ENCODE measurements at places on chromosomes 16 and 17.
A peak's percentile ranks its signal among the peaks of the same experiment; 100 is the strongest.

DNA sequence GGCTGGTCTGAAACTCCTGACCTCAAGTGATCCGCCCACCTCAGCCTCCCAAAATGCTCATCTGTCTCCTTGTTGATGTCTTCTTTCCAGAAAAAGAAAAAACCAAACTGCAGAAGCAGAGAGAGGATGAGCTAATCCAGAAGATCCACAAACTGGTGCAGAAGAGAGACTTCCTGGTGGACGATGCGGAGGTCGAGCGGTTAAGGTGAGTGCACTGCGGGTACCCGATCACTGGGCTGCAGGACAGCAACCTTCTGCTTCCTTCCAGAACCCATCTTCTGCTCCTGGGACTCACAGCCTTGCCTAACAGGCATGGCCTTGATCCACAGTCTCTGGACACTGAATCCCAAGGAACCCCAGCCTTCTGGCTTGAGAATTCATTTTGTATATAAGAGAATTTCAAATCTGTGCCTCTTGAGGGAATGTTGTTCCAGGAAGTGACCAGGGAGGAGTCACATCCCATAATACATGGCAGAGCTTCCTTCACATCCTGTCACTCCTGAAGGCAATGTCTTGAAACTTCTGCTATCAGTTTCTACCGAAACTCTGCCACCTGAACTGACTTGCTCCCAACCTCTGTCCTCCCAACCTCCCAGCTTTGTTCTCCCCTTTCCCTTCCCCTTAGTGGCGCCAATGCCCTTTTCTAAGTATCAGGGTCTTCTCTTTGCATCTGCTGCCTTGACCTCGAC is 61.7 kb downstream of the MARF1 start:
- no peak for DNase-seq

GRCh38 chr17:78141437-78142118 is 4.6 kb upstream of the C17orf99 start:
- no peak for DNase-seq

DNA sequence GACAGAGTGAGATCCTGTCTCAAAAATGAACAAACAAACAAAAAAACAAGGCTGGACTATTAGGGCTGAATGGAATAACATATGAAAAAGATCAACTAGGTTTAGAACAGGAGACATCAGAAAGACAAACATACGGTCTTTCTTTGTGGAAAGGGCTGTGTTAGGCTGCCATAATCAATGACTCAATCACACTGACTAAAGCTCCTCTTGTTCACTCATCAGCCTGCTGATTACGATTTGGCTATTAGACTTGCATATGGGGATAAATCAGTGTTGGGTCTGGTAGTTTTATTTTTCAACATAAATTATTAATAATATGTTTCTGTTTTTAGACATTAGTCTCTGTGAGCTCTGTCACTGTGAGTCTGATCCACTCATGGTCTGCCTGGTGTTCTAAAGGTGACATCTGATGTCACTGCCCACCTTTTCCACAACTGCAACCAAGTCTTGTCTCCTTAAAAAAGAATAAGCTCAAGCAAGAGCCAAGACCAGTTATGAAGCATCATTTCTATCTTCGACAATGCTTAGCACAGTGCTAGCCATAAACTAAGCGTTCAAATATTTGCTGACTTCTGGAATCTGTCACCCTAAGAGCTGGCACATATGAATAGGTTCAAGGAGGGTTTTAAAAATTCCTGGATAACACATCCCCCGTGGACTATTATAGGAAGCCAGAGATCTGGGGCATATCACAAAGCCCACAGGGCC is 10.2 kb downstream of the CFAP20 start:
- DNase-seq = no peak

GRCh38 chr16:31113121-31114120 is 4.0 kb upstream of the KAT8 start:
- DNase-seq = no peak

DNA sequence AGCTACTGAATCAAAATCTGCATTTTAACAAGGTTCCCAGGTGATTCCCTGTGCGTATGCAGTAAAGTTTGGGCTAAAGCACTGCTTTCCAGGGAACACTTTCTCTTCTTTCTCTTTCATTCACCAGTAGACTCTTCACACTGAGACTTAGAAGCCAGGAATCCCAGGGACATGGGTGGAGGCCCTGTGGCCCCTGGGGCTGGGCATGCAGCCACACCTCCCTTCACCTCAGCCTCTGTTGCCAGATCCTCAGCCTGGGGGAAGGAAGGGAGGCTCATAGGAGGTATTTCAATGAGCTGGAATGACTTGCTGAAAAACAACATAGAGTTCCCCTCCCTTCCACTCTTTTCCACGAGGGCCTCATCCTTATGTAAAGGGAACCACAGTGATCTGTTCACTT is 1.2 kb downstream of the G6PC3 start:
- no peak for DNase-seq

DNA sequence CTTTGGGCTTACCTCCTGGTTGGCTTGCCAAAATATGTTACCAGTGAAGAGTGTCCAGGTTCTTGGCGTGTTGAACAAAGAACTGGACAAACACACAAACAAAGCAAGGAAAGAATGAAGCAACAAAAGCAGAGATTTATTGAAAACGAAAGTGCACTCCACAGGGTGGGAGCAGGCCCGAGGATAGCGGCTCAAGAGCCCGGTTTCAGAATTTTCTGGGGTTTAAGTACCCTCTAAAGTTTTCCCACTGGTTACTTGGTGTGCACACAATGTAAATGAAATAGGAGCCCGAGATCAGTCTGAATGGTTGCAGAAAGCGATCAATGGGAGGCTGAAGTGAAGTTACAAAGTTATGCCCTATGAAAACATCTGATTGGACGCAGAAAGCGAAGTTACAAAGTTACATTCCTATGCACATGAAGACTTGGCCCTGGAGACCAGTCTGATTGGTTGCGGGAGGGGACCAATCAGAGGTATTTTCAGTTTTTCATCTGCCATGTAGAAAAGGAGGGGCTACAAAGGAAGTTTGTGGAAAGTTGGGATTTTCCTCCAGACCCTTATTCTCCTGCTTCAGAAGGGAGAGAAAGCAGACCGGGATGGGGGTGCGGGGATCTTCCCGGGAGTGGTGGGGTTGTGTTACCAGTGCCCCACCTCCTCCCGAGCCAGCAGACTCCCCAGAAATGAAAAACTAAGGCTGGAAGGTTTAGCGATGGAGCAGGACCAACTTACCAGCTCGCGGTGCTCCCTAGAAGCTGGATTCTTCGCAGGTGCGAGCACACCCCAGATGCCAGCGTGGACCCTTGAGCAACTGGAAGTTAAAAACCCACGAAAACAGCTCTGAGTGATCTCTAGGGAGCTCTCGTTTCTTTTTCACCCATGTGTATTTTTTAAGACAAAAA is at the start of gene SLFN12:
Gene SLFN12 (minus strand): TSS at position 325 of the 899 bp plus-strand sequence. CDS start 9,472 bp downstream, outside the sequence.
- DNase-seq = peak; percentile 81

GRCh38 chr16:1691276-1691675 is 13.2 kb downstream of the JPT2 start:
- DNase-seq = no peak

- DNase-seq = no peak
These were observed 959.1 kb downstream of the CDH11 start for GRCh38 chr16:64162613-64163375.

DNA sequence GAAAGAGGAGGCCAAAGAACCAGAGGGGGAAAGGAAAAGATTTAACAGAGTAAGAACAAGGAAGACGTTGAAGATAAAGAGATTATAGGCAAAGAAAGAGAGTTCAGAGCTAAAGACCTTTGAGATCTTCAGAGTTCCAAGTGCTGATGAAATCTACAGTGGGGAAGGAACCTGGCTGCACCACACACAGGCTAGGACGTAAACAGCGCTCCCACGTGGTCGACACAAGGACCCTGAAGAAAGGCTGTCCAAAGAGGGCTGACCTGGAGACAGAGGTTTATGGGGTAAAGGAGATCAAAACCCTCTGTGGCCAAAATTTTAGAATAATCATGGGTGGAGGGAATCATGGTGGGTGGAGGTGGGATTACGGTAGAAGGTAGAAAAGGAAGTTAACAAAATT is 121.6 kb downstream of the PMP22 start:
- no peak for DNase-seq

Measured in B cell (primary cell).